AG04449 (cell line): ENCODE measurements at places on chromosomes 2 and 18.

DNA sequence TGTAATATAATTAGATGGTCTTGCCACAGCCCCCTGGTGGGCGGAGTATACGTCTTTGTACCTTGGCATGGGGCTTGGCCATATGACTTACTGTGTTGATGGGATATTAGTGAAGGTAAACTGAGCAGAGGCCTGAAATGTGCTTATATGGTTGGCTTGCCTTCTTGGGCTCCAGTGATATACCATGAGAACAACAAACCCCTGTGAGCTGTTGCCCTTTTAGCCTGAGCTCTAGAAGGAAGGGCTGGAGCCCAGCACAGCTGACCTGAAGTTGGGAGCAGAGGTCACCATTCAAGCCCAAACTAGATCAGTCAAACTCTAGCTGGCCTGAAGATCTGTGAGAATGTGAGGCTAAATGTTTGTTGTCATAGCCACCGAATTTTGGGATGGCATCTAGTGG, 75.2 kb upstream of the CD302 start:
- DNase-seq = no peak

DNA sequence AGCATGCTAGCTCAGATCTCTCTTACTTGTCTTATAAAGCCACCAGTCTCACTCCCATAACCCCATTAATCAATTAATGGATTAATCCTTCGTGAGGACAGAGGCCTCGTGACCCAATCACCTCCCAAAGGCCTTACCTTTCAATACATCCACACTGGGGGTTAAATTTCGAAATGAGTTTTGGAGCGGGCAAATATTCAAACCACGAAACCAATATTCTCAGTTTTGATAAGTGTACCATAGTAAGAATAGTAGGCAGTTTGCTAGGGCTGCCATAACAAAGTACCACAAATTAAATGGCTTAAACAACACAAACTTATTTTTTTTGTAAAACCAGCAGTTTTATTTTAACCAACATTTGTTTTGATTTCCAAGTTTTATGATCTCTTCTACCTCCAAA, 15.2 kb downstream of the HIBCH start:
- no peak for DNase-seq

GRCh38 chr2:27145682-27146081, 3.1 kb upstream of the TCF23 start:
- no peak for DNase-seq

DNA sequence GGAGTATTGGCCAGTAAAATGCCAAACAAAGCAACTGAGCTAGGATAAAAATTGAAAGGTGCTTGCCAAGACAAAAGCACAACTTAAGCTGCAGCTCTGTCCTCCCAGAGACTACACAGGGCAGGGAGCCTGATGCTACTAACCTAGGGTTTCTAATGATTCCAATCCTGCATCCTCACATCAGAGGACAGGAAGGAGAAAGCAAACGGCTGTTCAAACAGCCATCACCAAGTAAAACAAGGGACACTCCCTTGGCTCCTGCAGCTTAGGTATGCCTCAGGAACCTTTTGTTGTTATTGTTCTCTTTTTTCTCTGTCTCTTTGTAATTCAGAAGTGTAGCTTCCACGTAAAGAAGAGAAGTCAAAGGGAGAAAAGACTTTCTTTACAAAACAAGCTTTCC, 99.5 kb downstream of the TCF4 start:
- no peak for DNase-seq

- no peak for DNase-seq
Measured at GRCh38 chr18:23927821-23928746, 86.5 kb upstream of the TTC39C start.

GRCh38 chr2:36677996-36678605, 18.4 kb upstream of the VIT start:
- DNase-seq = no peak

- DNase-seq = no peak
Measured at GRCh38 chr2:96548558-96549465, 12.3 kb downstream of the ARID5A start.

DNA sequence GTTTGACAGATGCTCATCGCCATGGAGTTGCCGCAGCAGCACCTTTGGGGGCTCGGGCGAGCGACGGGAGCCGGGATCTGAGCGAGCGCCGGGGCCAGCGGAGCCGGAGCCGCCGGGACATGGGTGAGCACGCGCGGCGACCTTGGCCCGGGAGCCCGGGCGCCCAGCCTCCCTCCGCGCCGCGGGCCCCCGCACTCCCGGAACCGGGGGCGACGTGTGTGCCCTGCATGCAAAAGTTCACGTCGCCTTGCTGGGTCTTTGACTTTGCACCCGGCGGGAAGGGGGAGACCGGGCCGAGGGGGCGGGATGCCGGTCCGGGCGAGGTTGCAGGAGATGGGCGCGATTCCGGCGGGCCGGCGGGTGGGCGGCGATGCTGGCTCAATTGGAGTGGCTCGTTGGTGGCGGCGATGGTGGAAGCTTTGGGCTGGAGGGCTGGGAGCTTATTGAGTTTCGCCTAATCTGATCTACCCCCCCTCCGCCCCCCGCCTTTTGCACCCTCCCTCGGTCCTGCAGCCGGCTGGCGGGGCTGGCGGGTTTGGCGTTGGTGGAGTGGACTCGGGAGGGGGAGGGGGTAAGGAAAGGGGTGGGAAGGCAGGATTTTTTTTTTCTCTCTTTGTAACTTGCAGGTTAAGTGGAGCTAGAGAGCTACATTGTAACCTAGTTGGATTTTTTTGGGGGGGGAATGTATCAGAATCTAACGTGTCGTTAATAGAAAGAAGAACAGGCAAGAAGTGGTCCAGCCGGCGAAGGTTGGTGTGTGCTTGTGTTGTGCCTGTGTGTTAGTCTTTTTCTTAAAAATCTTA, at the start of gene SETBP1:
TSS of gene SETBP1 (plus strand) at position 616 of the 803 bp plus-strand sequence. CDS start 20,459 bp downstream, outside the sequence.
- no peak for DNase-seq
